ENCODE measurements at places on chromosomes 1 and 21. TPM values are rescaled to one million over a fixed set of nuclear protein-coding genes. Genes with fewer than 3 reads are reported as not detected.

Gene CEP104
- 16.5 TPM for total RNA-seq

Gene CATSPERE
- total RNA-seq, result 0.46 TPM

Gene MPL
- total RNA-seq, result not detected

Gene LIN28A
- total RNA-seq, result not detected

Gene PCP4
- not detected for total RNA-seq

Gene SAMD13
- 2.6 TPM for total RNA-seq

Gene LZIC
- total RNA-seq, result 31.6 TPM

Gene S100A14
- 0.20 TPM for total RNA-seq

Gene KIF2C
- 38.3 TPM for total RNA-seq

Gene SPRR2G
- not detected for total RNA-seq

Gene HSD3B1
- not detected for total RNA-seq

Gene FCRL6
- not detected for total RNA-seq

Gene UBXN10
- total RNA-seq, result not detected

Gene KAZN
- total RNA-seq, result 0.85 TPM

Gene MXRA8
- 2.2 TPM for total RNA-seq

Gene B3GALT2
- not detected for total RNA-seq

Gene NEXN
- total RNA-seq, result 4.4 TPM

Gene COL16A1
- total RNA-seq, result 0.53 TPM

Gene TRIM58
- total RNA-seq, result 0.66 TPM

Gene AQP10
- total RNA-seq, result 0.13 TPM

Gene LDLRAD2
- not detected for total RNA-seq

Measured in pulmonary artery endothelial cell (primary cell).